ENCODE measurements at places on chromosomes 13 and 19.

DNA sequence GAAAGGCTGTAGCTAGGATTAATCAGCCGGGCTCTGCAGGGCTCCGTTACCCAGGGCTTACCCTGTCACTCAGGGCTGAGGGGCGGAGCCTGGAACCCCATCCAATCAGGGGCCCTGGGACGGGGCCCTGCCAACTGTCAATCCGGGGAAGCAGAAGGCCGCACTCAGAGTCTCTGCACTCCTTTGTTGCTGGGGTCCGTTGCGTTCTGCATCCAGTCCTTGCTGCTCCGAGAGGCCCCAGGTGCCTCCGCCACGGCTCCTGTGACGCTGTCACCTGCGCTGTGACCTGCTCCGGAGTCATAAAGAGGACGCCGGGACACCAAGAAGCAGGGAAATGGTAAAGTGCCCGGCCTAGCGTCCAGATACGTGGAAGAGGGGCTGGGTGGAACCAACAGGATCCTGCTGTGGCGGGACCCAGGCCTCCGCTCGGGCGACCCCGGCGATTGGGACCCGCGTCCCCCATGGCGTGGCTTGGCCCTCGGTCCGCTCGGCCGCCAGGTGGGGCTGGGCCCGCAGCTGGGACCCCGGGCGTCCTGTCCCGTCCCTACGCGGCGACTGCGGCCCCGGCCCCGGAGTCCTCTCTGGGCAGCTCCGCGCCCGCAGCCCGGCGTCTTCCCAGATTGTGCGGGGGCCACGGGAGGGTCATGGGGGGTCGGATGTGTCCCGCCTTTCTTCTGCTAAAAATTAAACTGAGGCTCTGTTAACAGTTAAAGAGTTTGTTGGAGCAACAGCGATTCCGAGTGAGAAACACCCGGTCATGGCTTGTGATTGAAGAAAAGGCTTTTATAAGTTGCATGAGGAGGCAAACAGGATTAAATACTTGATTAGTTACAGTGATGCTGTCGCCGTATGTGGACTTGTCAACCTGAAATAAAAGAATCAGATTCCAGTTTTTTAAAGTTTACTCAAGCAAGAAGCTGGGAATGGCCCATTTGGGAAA lies at the start of gene ZNF491:
TSS of gene ZNF491 (plus strand) at position 133 of the 940 bp plus-strand sequence. CDS start 7,431 bp downstream, outside the sequence.
- DNase-seq: peak; percentile 85

DNA sequence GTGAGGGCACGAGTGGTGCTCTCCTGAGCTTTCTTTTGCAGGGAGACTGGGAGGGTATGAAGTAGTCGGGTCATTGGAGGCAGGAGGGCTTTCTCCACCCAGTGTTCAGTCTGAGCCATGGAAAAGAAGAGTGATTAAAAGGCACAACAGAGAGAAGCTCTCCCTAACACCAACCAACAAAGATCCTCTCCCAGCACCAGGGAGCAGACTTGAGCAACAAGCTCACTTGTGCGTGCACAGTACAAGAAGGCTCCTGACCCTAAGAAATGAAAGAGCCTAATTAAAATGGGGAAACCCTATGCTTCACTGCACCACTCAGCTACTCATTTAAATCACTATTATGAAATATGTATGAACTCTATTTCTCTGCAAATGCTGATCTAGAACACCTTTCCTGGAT lies 276.3 kb upstream of the SOX21 start:
- no peak for DNase-seq

- no peak for DNase-seq
Observed at GRCh38 chr13:46345866-46346265, 41.2 kb downstream of the RUBCNL start.

GRCh38 chr13:65914716-65915115 lies 1315.4 kb downstream of the PCDH9 start:
- DNase-seq: no peak

GRCh38 chr13:67299072-67299635 lies 69.0 kb upstream of the PCDH9 start:
- no peak for DNase-seq

- no peak for DNase-seq
Observed at GRCh38 chr13:30862707-30863106, 43.4 kb upstream of the MEDAG start.

GRCh38 chr13:36998624-36999041 lies 507 bp downstream of the ALG5 start:
- DNase-seq: no peak

DNA sequence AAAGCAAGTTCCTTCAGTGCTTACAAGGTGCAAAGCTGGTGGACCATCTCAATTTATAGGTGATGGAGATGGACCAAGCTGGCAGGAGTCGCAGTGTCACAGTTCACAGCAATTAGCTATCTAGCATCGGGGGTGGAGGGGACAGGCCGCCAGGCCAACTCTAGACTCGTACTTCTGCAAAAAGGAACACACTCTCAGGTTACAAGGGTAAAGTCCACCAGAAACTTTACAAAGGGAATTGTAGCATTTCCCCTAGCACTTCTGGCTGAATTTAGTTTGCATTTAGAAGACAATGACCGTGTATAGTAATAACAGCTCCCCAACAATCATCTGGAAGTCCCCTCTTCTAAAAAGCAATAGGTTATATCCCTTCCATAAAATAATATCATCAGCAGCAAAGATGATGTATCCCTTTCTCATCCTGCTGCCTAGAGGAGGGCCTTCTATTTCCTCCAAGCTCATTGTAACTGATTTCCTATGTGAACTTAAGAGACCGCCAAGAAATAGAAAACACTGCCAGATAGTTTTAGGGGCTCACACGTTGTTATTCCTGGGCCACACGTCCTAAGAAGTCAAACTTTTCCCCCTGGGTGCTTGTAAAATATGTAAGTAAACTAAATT lies 8.5 kb upstream of the DOCK9 start:
- no peak for DNase-seq

- no peak for DNase-seq
Observed at GRCh38 chr13:46359714-46360113, 27.3 kb downstream of the RUBCNL start.

- no peak for DNase-seq
Observed at GRCh38 chr19:15112385-15112784, 5.2 kb downstream of the SYDE1 start.

GRCh38 chr19:46885411-46885810 lies 24.6 kb downstream of the ARHGAP35 start:
- no peak for DNase-seq

- no peak for DNase-seq
Observed at GRCh38 chr19:43644181-43644580, 4.5 kb upstream of the CADM4 start.

GRCh38 chr19:30070968-30071632 lies 129.1 kb downstream of the URI1 start:
- no peak for DNase-seq

- no peak for DNase-seq
Observed at GRCh38 chr13:57823704-57824103, 192.2 kb downstream of the PCDH17 start.

- DNase-seq: no peak
Observed at GRCh38 chr19:54586397-54586796, 7.0 kb upstream of the LILRA1 start.

DNA sequence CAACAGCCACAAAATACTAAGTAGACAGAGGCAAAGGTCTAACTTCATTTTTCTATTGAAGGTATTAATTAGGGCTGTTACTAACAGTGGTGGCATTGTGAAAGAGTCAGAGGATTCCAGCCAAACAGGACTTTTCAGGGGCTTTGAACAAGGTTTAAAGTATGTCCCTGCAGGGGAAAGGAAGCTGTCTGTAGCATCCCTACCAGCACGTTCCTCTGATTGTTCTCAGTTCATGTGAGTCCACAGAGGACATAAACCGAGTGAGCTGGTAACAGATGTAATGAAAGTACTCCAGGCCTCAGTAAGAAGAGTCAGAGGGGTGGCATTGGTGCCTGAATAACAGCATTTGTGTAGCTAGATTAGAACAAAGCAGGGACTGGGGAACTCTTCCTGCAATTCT lies 15.3 kb upstream of the SPATA13 start:
- DNase-seq: no peak

DNA sequence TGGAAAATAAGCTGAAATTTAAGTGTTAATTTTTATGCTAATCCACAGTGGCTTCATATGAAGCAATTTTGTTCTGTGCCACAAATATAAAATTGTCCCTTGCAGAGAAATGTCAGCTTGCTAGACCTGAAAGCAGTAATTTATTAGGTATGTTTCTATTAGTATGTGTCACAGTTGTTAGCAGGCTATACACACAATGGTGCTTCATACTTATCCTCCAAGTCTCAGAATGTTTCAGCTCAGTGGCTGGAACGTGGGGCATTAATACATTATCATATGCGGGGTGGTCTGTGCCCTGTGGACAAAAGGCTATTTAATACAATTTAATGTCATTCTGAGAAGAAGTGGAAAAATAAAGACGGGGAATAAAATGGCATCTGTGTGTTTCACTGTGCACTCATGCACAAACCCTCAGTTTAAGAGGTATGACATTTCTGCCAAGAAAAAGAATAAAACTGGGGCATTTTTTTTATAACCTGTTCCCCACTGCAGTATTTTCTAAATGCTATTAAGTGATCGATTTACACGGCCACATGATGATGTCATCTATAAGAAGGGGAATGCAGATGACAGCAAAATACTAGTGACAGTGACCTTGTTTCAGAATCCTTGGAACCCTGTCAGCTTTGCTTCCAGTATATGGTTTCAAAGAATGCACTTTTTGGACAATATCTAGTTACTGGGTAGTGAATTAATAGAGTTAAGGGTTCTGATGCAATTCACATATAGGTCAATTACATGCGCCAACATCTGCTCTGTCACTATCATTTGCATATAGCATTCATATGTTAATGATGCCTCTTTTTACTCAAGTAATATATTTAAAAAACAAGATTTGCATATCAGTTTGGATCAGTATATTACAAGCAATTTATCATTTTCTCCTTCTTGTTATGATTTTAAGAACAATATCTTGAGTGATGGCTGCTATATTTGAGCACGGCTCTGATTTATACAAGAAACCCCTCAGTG lies 21.2 kb upstream of the ZNF536 start:
- DNase-seq: no peak

GRCh38 chr19:33988601-33989000 lies 183.7 kb upstream of the LSM14A start:
- DNase-seq: no peak

GRCh38 chr13:112893207-112893569 lies 75.8 kb upstream of the MCF2L start:
- DNase-seq: no peak

GRCh38 chr13:24215126-24215525 lies 54.6 kb downstream of the SPATA13 start:
- DNase-seq: no peak

- DNase-seq: no peak
Observed at GRCh38 chr13:37212826-37213225, 107.4 kb upstream of the CSNK1A1L start.

- no peak for DNase-seq
Observed at GRCh38 chr13:25181597-25181996, 9.5 kb upstream of the AMER2 start.
